Fibroblast of mammary gland (primary cell): ENCODE measurements at places on chromosomes 7 and 10.

DNA sequence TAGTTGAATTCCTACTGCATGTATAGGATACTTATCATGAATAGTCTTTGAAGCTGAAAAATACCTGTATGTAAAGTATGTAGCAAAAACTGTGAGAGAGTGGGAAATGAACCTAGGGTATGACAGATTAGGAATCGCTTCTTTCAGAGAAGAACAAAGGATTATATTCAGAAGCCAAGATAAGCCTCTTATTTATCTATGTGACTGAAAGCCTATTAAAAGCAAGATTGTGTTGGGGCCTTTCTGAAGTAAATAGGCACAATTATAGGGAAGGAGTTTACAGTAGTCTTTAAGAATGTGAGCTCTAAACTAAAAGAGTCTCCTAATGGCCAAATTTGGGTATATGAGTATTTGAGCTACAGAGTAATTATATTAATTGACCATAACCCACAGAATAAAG is 102.1 kb downstream of the MTERF1 start:
- no peak for DNase-seq

DNA sequence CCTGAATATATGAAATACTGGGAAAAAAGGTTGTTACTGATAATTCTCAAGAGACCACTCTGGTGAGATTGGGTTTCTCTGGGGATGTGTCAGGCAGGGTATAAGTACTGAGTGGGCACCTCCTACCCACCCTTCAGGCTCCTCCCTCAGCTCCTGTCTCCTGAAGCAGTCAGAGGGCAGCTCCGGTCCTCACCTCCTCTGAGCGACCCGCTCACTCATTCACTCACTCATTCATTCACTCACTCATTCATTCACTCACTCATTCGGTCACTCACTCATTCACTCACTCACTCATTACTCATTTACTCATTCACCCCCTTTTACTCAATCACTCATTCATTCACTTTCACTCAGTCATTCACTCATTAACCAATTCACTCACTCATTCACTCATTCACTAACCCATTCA is 6.9 kb upstream of the PFKP start:
- no peak for DNase-seq

DNA sequence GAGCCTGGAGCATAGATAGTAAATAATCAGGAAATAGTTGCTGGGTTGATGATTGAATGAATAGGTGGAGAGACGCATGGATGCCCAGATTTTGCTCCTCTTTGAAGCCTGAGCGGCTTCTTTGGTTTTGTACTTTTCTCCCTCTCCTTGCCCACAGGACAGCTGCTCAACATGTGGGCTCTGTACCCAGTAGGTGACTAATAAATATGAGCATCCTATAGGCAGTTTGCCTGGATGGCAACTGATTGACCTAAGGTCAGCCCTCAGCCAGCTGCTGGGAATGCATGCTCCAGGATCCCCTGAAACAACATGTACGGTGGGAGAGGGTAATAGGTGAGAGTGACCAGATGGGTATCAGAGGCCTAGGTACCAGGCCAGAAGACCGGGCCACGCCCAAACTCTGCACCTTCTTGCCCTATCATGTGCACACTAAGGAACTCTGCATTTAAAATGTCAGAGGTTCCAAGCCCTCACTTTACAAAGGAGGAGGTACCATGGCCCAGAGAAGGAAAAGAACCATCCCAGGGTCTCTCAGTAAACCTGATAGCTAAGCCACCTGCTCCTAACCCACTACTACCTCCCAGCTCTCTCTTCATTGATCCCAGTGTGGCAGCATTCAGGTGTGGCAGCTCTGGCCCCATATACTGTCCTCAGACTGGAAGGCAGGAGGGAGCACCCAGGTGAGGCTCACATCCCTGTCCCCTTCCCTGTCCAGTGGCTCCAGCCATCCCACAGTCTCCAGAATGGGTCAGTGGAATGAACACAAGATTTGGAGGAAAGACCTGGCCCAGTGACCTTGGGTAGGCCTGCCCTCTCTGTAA is 2.7 kb upstream of the ZCCHC24 start:
- DNase-seq: no peak

DNA sequence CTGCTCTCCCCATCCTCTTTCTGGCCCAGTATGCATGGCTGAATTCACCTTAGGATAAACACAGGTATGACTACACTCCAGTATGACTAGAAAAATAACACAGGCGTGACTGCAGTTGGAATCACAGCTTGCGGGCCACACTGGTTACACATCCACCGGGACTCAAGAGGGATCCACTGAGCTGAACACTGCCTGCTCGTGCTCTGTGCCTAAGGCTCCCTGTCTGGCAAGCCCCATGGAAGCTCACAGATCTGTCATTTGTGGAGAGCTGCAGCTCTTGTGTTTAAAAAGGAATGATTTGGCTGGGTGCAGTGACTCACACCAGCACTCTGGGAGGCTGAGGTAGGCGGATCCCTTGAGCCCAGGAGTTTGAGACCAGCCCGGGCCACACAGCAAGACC is 26.8 kb downstream of the VOPP1 start:
- peak; percentile 70 for DNase-seq

GRCh38 chr7:371119-371778 is 81.3 kb downstream of the FOXL3 start:
- no peak for DNase-seq

GRCh38 chr10:75969031-75969430 is 537.6 kb downstream of the LRMDA start:
- DNase-seq: peak; percentile 43

GRCh38 chr7:80622541-80622940 is 15.9 kb upstream of the CD36 start:
- DNase-seq: peak; percentile 67

GRCh38 chr7:116610721-116611120 is 61.3 kb upstream of the MET start:
- DNase-seq: no peak

- no peak for DNase-seq
Measured at GRCh38 chr7:27178366-27178765, 4.2 kb upstream of the HOXA10 start.

GRCh38 chr7:127900732-127901685 is 130.2 kb downstream of the LRRC4 start:
- DNase-seq: no peak

- DNase-seq: no peak
Measured at GRCh38 chr7:24609059-24609458, 35.8 kb downstream of the PALS2 start.

DNA sequence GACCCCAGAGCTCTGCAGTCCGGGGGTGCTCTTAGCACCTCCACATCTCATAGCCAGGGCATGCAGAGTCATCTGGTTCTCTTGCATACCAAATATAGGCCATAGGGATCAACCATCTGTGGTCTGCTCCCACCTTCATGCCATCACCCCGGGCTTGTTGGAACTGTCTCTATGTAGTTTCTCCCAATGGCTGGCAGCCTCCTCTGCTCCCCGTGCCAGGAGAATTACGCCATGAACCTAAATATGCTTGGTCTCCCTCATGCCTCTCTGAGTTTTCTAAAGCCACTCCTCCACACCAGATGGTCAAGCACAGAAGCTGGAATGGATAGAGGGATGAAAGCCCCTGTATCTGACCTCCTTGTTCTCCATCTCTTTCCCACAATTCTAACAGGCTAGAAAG is 302.6 kb upstream of the MYO3A start:
- no peak for DNase-seq
